ENCODE measurements at places on chromosomes 6 and 20.
A peak's percentile ranks its signal among the peaks of the same experiment; 100 is the strongest.

GRCh38 chr6:3022765-3023662, 23.3 kb downstream of the NQO2 start:
- peak; percentile 36 for DNase-seq

- DNase-seq = no peak
Observed at GRCh38 chr20:64130876-64131275, 23.5 kb upstream of the NPBWR2 start.

- no peak for DNase-seq
Observed at GRCh38 chr6:118815495-118815894, 78.5 kb upstream of the ASF1A start.

- DNase-seq = no peak
Observed at GRCh38 chr20:63431944-63432343, 40.5 kb downstream of the KCNQ2 start.

DNA sequence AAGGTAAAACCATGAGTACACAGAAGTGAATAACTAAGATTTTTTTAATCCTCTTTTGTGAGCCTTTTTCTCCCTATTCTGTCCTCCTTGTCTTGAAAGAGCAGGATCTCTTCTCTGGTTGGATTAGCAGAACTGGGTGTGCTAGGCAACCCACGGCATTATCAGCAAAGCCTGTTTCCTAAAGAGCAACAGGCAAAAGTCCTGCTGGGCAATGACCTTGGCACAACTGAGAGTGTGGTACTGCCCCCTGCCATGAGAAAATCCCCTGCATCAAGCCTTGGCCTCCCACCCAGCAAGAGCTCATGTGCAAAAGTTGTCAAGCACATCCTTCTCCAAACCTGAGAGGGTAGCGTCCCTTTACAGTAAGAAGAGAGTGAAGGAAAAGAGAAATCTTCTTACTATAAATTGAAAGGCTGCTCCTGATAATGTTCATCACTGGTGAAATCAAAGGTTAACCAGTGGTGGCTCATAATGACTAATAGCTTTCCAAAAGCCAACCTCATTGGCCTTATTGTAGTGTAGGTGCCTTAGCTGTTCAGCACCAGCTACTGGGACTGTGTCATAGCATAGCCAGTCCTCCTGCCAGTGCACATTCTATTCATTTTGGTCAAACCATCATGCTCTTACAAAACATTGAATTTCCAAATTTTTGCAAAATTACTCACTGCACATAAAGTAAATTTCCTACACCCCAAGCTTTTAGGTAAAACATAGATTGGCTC, 17.1 kb downstream of the KIF6 start:
- DNase-seq = no peak

DNA sequence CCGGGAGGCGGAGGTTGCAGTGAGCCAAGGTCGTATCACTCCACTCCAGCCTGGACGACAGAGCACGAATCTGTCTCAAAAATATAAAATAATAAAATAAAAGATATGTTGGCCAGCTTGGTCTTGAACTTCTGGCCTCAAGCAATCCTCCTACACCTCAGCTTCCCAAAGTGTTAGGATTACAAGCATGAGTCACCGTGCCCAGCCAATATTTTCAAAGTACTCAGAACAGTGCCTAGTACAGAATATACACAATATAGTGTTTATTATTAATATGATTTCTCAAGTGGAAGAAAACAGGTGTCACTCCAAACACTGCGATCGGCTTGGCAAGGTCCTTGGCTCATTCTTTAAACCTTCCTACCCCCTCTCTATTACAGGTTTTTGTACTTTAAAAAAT, 3.1 kb downstream of the FAM210B start:
- DNase-seq = no peak

- DNase-seq = no peak
Observed at GRCh38 chr6:162058281-162058875, 669.2 kb downstream of the PRKN start.

DNA sequence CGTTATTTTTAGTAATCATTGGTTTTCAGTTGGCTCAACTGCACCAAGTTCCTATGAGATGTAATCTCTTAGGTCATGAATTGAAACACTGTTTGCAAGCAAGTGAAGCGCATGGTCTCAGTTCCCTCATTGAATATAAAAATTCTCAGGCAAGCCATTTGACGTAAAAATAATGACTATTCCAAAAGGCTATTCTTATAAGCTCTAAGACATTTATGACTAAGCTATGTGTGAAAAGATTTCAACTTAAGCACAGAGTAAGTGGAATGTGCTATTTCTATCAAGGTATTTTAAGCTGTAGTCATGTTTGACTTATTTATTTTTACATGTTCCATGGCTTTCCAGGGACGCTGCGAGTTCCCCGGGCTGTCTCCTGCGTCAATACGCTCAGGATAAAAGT, 248.5 kb downstream of the THBS2 start:
- no peak for DNase-seq

DNA sequence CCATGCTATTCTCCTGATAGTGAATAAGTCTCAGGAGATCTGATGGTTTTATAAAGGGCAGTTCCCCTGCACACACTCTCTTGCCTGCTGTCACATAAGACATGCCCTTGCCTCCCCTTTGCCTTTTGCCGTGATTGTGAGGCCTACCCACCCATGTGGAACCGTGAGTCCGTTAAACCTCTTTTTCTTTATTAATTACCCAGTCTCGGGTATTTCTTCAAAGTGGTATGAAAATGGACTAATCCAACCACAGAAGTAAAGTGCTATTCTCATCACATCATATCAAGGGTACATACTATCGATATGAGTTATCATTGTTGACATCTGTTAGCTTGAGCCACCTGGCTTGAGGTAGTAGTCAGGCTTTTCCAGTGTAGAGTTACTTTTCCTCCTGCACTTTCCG, 2.3 kb downstream of the MANBAL start:
- DNase-seq = no peak

DNA sequence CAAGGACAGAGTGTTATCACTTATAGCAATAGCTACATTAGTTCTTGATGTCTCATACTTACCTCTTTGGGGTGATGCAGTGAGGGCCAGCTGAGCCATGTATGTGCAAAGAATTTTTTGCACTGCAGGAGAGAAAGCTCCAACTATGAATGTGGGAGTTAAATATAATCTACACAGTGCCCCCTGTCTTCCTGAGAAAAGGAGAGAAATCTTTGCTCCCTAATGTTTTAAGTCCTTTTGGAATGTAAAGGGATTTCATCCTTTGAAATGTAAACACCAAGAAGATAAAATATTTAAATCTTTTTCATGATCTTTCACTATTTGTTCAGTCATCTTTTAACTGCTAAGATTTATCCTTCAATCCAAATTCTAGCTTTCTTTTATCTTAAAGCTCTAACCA, 822.1 kb downstream of the TENT5A start:
- no peak for DNase-seq

DNA sequence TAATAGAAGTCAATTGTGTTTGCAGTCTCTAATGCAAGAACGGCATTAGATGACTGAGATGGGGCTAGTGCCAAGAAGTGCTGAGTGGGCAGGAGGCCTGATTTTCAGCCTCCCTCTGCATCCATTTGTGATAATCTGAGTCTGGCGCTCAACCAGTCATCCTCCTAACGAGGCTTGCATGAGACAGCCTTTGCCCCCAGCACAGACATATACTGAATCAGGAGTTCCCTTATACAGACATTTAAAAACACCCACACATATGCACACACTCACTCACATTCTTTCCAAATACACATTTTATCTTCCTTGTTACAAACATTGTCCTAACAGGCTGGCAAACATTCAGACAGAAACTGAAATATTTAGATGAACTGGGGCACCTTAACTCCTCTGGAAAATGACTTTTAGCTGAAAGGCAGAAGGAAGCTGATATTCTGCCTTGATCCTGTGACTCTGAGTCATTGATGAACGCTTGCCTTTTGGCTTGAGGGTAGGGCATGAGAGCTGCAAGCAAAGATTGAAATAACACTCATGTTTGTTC, 562.3 kb downstream of the DHX35 start:
- DNase-seq = no peak

- DNase-seq = no peak
Observed at GRCh38 chr20:50592282-50593004, 82.3 kb downstream of the PTPN1 start.

GRCh38 chr6:28657769-28658465, 132.2 kb downstream of the GPX5 start:
- DNase-seq = peak; percentile 34

DNA sequence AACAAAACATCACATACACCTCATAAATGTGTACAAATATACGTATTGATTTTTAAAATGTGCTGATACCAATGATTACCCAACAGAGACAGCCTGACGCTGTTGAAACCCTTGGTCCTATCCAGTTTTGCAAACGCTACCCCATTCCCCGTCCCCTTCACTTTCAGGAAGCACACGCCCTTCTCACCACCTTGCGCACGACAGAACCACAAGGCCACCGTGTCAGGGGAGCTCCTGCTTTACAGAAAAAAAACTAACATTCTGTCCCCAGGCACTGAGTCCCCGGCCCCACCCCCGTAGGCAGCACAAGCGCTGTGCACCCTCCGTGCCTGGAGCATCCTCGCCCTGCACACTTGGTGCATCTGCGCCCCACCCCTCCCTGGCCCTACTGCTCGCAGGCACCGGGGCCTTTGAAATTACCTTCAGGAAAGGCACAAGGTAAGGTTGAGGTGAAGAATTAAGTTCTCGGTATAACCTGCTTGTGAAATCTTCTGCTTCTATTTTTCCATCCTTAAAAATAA, 58.5 kb downstream of the TAF4 start:
- no peak for DNase-seq

DNA sequence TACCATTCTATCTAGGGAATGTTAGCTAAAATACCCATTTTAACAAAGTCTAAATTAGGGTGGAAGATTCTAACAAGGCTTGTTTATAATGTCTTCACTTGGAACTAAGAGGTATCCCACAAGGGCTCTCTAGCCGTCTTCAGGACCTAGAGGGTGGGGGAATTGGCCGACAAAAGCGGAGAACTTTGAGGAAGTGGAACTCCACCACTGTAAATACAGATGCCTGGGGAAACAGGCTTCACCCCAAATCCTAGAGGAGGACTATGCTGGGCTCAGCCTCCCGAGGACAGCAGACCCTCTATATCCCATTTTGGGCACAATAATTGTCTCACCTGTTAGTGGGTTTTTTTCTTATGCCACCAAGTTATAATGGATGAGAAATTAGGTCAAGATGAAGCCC, 58.0 kb upstream of the TFB1M start:
- DNase-seq = no peak

DNA sequence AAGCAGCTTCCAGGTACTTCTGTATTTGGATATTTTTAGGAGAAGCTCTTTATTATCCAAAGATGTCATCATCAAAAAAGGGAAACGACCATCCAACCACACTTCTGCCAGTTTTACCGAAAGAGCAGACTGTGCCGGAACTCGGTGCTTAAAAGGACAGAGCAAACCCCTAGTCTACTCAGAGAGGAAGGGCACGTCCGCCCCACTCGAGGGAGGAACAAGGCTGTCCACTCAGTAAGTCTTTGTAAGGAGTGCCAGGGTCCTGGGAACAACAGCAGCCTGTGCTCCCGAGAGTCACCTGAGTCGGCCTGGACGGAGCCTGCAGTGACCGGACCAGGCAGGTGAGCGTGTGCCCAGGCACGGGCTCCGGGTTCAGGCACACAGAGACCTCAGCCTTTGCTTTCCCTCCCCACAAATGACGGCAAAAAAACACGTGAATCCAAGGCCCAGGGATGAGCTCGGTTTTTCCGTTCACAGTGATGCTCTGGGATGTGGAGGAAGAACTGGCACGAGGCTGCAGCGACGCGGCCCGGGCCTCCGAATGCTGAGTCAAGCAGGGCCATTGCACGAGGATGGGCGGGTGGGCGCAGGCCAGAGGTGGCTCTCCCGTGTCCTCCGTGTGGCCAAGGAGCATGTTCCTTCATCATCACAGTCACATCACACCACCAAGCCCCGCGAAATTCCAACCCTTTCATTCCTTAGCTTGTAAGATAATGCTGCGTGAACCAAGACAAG, 17.4 kb upstream of the SLCO4A1 start:
- DNase-seq = no peak

GRCh38 chr6:10901770-10902169, 14.9 kb downstream of the SYCP2L start:
- peak; percentile 2 for DNase-seq

- no peak for DNase-seq
Observed at GRCh38 chr6:109469591-109470189, 13.3 kb downstream of the ZBTB24 start.

DNA sequence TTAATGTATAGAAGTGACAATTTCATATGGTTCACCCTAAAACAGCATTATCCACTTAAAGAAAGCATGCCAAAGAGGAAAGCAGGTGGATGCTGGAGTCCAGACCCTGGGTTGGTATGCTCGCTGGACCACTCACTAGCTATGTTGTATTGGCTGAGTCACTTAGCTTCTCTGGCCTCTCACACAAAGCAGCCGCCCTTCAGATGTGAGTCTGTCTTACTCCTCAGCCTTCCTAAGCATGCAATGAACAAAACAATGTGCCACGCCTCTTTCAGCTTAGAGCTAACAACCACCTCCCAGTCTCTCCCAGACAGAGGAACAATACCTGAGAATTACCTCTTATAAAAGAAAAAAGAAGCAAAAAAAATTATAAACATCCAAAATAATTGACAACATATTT, 29.4 kb downstream of the SIM1 start:
- DNase-seq = no peak

Data from CD4-positive, alpha-beta T cell treated with Interleukin-12 subunit alpha and Interleukin-12 subunit beta, for 1 hour (primary cell).